Neural crest cell (in vitro differentiated cells): ENCODE measurements at places on chromosomes 6 and 20.

DNA sequence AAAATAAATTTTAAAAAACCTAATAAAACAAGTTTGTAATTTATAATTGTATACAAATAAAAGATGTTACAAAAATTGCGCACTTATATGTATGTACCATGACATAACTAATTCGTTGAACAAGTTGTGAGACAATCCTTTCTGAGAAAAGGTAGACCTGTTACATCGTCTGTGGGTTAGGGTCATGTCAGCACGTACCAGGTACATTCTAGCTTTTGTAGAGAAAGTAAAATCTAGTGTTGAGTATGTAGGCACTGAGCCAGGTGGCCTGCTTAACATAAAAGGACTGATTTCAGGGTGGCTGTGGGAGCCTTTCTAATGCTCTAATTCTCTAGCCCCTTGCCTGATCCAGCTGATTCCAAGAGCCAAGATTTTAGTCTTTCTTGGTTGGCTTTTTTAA is 10.4 kb downstream of the RPL7L1 start:
- DNase-seq: no peak

- DNase-seq: no peak
These were observed 33.2 kb downstream of the AAR2 start for GRCh38 chr20:36269507-36269906.

GRCh38 chr20:31581391-31581790 is 23.7 kb upstream of the ID1 start:
- no peak for DNase-seq

DNA sequence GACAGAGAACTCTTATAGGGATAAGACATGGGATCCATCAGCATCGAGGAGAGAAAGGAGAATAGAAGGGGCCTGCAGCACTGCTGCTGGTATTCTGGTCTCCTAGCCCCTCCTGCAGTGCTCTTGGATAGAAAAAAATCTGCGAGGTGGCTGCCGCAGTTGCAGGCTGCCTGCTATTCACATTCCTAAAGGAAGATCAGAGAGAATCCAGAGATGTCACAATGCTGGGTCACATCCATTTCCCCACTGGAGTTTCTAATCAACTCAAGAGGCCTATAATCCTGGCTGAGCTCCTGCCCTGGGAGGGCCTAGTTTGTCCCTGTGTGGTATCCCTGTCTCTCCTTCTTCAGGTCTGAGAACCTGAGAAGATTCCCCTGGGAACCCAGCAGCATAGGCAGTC is 357.8 kb downstream of the MAFB start:
- no peak for DNase-seq

DNA sequence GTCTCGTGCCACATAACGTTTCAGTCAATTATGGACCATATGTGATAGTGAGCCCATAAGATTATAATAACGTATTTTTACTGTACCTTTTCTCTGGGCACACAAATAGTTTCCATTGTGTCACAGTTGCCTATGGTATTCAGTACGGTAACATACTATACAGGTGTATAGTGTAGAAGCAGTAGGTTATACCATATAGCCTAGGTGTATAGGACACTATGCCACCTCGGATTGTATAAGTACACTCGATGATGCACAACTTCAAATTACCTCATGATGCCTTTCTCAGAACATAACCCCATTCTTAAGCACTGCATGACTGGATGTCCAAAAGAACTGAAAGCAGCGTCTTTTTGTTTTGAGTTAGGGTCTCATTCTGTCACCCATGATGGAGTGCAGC is 59.5 kb upstream of the MYO6 start:
- DNase-seq: no peak

DNA sequence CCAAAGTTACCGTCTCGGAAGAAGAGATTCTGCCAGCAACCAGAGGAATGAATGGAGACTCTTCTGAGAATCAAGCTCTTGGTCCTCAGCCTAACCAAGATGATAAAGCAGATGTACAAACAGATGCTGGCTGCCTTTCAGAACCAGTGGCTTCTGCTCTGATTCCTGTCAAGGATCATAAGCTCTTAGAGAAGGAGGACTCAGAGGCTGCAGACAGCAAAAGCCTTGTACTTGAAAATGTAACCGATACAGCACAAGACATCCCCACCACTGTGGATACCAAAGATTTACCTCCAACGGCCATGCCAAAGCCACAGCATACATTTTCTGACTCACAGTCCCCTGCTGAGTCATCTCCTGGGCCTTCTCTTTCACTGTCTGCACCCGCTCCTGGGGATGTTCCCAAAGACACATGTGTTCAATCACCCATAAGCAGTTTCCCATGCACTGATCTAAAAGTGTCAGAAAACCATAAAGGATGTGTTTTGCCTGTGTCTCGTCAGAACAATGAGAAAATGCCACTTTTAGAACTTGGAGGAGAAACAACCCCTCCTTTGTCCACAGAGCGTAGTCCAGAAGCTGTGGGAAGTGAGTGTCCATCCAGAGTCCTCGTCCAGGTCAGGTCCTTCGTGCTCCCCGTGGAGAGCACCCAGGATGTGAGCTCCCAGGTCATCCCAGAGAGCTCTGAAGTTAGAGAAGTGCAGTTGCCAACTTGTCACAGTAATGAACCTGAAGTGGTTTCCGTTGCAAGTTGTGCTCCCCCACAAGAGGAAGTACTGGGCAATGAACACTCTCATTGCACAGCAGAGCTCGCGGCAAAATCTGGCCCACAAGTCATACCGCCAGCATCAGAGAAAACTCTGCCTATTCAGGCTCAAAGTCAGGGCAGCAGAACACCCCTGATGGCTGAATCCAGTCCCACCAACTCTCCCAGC is 109.6 kb downstream of the RTN4IP1 start:
- no peak for DNase-seq

DNA sequence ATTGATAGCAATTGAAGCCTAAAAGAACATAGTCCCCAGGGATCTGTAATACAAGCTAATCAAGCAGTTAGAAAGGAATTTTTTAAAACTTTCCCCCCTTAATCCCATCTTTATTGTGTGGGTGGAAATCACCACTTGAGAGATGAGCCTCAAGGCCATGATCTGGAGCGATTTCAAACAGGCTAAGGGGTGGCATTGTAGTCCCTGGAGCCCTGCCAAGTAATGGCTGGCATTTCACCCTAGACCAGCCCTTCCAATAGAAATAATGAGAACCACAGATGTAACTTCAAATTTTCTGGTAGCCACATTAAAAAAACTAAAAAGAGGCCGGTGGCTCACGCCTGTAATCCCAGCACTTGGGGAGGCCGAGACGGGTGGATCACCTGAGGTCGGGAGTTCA is 46.9 kb downstream of the PRDM1 start:
- no peak for DNase-seq

DNA sequence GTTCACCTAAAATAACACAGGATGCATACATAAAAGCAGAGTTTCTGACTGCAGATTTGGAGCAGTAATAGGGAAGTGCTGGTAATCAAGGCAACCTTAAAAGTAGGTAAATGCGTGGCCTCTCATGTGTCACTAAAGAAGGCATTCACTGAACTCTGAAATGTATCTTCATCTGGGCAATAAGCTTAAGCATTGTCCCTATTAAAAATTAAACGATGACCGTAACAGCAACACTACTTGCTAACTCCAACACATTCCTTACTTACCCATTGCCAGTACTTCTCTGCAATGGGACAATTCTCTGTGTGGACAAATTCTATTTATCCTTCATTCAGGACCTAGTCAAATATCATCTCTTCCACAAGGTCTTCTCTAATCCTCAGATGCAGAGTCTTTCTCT is 19.9 kb downstream of the ADGRF1 start:
- no peak for DNase-seq

DNA sequence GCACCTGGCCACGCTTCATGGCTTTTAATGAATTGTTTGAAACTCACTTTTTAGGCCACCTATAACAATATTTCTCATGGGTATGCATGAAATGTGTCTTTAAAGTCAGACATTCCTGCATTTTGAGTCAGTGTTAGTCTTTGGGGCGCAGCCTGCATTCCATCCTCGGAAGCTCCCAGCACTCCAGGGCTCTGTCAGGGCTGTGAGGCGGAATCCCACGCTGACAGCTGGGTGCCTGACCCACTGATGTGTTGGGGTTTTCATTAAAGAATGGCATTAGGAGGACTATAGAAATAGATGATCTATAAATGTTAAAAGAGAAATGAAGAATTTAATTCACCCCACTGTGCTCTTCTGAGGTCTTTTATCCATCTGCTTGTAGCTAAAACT is 16.2 kb upstream of the CLDN20 start:
- no peak for DNase-seq

DNA sequence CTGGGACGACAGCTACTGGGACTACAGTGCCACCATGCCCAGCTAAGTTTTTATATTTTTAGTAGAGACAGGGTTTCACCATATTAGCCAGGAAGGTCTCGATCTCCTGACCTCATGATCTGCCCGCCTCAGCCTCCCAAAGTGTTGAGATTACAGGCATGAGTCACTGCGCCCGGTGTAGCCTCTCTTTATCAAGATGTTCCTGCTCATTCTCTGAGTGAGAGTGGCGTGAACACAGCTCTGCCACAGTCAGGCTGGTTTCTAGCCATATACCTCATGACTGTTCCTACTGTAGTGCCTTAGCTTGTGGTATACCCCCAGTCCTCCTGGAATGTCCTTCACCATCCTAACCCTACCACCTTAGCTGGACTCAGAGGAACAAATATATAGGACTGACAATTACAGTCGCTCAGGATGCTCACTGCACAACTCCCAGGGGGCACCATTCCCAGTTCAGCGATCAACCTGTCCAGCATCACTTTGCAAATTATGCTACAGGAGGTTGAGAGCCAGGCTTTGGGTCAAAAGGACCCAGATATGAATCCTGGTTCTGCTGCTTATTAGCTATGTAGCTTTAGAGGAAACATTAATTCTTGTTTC is 86.3 kb downstream of the CHMP4B start:
- peak; percentile 32 for DNase-seq

DNA sequence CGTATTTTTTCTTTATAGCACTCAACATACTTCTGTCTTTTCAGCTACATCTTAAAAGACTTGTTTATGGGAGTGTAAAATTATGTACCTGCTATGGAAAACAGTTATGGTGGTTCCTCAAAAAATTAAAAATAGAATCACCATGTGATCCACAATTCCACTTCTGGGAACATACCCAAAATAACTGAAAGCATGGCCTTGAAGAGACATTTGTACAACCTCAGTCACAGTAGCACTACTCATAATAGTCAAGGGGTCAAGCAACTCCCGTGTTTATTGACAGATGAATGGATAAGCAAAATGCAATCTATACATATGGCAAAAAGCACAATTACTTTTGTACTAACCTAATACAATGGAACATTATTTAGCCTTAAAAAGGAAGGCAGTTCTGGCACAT is 74.5 kb downstream of the METTL24 start:
- DNase-seq: no peak

DNA sequence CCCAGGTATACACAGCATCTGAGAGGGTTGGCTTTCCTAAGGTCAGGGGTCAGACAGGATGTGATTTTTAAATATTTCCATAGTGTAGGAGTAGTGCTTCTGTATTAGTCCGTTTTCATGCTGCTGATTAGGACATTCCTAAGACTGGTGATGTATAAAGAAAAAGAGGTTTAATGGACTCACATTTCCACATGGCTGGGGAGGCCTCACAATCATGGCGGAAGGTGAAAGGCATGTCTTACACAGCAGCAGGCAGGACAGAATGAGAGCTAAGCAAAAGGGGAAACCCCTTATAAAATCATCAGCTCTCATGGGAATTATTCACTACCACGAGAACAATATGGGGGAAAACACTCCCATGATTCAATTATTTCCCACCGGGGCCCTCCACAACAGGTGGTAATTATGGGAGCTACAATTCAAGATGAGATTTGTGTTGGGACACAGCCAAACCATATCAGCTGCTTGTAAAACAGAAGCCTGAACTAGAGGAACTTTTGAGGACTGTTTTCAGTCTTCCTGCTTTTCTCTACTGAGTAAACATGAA is 91.0 kb upstream of the MEI4 start:
- no peak for DNase-seq

DNA sequence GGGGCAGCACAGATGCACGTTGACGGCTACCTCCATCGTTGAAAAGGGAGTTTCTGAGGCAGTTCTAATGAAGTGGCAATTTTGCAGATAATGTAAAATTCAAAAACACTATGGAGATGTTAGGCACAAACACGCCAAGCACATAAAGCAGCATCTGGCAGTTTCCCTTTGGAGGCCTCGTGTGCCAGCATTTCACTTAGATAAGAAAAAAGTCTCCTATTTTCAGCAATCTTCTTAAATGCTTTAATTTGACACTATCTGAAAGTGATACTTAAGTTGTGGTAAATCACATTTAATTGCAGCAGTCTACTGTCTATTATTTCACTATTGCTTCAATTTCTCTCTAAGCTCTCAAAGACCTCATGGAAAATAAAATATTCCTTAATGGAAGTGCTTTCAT is 125.3 kb upstream of the PROKR2 start:
- DNase-seq: no peak

GRCh38 chr6:10316373-10316721 is 98.5 kb downstream of the TFAP2A start:
- DNase-seq: peak; percentile 36

GRCh38 chr6:162068340-162068739 is 659.2 kb downstream of the PRKN start:
- no peak for DNase-seq

GRCh38 chr6:148059869-148060268 is 282.8 kb upstream of the SASH1 start:
- DNase-seq: no peak

- no peak for DNase-seq
These were observed 31.6 kb downstream of the CNR1 start for GRCh38 chr6:88134575-88134974.

GRCh38 chr6:78482801-78483552 is 384.4 kb upstream of the IRAK1BP1 start:
- DNase-seq: no peak

- DNase-seq: no peak
These were observed 195.1 kb downstream of the BMP7 start for GRCh38 chr20:57071283-57071731.

DNA sequence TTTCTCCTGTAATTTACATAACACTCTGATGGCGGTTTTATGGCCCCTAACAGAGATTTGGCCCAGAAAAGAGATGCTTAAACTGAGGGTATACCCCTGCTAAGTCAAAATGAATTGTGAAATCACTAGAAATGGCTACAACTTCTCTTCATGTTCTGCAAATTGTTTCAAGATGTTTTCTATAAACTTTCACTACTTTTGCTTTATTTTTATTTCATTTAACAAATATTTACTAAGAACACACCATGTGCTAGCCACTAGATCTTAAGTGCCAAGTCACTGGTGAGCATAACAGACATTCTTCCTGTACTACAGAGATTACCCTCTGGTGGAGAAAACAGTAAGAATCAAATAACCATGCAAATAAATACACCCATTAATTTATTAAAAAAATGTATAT is 87.6 kb downstream of the KCNQ5 start:
- DNase-seq: no peak

GRCh38 chr6:33761922-33762629 is 15.4 kb upstream of the IP6K3 start:
- DNase-seq: peak; percentile 65

DNA sequence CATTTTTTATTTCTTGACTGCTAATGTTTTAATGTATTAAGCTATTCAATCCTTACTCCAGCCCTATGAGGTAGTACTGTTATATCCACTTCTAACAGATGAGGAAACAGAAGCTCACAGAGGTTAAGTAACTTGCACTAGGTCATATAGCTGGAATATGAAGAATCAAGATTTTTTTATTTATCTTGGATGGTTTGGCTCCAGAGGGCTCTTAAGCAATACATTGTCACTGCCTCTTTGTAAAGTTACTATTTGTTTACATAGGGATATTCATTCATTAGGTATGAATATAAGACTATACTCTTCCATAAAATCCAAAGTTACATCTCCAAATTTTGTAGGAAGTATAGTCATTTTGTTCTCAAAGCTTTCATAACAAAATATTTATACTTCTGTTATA is 113.8 kb downstream of the LAMP5 start:
- no peak for DNase-seq

- no peak for DNase-seq
These were observed 509.9 kb upstream of the ID4 start for GRCh38 chr6:19327241-19327640.
